ENCODE measurements at places on chromosomes 5 and 9.

GRCh38 chr5:56681346-56681745 is 134.0 kb upstream of the MAP3K1 start:
- DNase-seq, result no peak

DNA sequence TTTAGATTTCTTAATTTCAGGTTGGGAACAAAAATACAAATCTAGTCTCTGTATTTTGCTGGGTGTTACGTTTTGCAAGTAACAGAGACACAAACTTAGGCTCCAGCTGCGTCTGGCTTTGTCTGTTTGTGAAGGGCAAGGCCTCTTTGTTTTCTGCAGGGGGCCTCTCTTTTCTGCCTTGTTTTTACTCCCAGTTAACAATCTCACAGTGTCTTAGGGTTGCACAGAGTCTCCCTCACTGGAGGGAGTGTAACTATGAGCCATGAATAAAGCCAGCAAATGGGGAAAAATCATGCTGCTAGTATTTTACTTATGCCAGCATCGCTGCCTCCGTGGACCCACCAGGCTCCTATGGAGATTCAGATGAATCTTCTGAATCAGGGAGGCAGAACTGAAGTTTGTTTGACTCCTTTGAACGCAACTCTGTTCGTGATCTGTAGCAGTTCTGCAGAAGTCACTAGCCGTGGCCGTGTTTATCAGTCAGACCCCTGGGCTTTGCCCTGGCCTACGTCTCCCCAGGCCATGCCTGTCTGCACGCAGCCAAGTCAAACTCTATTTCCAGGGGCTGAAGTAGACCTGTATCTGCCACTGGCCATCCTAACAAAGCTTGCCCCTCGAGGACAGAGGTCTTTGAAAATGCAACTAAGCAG is 77.2 kb downstream of the ATP10B start:
- no peak for DNase-seq

GRCh38 chr5:65190328-65191053 is 291.2 kb downstream of the ADAMTS6 start:
- peak; percentile 70 for DNase-seq

GRCh38 chr5:24161559-24161958 is 483.2 kb downstream of the CDH10 start:
- DNase-seq, result no peak

DNA sequence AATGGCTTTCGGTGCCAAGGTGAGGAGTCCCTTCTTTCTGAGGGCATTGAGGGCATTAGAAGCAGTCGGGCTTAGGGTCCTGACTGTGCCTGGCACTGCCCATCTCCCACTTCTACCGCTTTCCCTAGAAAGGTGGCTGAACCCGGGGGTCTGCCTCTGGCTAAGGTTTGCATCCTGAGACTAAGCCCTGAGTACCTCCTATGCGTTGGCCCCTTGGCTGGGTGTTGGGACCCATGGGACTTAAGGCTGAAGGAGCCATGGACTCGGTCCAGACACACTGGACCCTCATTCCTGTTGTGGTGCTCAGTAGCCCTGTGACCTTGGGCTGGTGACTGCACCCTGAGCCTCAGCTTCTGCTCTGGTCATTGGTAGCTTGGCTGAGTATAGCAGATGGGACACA is 23.9 kb downstream of the DAB2IP start:
- no peak for DNase-seq

DNA sequence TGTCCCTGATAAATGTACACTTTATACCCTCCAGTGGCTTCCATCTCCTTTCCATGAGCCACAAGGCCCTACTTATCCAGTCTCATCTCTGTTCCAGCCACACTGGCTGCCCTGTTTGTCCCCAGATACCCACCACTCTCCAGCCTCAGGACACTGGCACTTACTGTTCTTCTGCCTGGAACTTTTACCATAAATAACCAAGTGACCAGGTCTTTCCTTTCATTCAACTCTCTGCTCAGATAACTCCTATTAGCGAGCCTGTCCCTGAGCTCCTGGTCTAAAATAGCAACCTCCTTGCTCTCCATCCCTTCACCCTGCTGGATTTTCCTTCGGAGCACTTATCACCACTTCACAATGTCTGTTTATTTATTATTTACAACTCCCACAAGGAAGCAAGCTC is 16.6 kb upstream of the ENC1 start:
- DNase-seq, result no peak

DNA sequence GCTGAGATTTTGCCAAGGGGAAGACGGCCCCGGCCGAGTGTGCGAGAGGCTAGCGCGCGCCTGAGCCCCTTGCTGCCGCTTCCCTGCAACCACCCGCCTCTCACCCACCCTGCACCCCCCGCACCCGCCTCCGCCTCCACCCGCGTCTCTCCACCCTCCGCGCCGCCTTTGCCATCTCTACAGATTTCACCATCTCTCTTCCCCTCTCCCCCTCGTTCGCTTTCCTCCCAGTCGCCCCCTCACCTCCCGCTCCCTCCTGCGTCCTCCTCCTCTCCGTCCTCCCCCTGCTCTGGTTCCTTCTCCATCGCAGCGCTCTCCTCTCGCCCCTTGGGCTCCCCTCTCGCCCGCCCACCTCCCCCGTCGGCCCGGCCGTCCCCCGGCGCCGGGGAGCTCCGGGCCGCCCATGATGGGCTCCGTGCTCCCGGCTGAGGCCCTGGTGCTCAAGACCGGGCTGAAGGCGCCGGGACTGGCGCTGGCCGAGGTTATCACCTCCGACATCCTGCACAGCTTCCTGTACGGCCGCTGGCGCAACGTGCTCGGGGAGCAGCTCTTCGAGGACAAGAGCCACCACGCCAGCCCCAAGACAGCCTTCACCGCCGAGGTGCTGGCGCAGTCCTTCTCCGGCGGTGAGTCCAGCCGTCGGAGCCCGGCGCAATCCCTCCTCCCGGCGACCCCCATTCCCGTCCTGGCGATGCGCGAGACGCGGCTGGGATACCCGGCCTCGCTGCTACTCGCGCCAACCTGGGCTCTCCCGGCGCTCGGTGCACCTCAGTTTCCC is at the start of gene PRDM12:
TSS of gene PRDM12 (plus strand) at position 344 of the 778 bp plus-strand sequence. CDS start at position 404, 60 bp downstream.
- DNase-seq, result no peak

Data from mesenchymal stem cell (in vitro differentiated cells and primary cell).